ENCODE measurements at places on chromosomes 2 and 18. TPM values are rescaled to one million over a fixed set of nuclear protein-coding genes. Genes with fewer than 3 reads are reported as not detected.

The MAP3K19 gene
- not detected for total RNA-seq

GRCh38 chr2:60125611-60126426 lies 427.6 kb downstream of the BCL11A start:
- no peak for DNase-seq

The AMER3 gene
- not detected for total RNA-seq

- no peak for DNase-seq
Observed at GRCh38 chr2:71223767-71224333, 3.1 kb downstream of the PAIP2B start.

The STPG4 gene
- total RNA-seq, result 0.49 TPM

The SERPINB12 gene
- total RNA-seq, result 14.8 TPM

The PLGLB2 gene
- 0.26 TPM for total RNA-seq

DNA sequence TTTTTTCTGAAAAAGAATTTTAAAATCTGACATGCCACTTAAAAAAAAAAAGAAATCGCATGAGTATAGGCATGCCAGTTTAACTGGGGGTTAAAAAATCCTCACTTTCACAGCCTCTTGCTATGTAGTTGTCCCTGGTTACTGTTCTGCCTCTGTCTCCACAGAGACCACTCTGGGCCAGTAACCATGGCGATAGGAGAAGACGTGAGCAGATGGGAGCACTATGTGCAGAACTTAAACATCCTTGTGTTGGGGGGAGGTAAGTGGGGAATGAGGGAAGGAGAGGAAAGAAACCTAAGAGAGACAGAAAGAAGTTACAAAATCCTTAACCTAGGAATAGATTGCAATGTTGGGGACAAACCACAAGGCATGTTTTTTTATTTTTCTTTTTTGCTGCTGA lies 75.9 kb upstream of the CYRIA start:
- no peak for DNase-seq

The ALKAL2 gene
- 9.3 TPM for total RNA-seq

DNA sequence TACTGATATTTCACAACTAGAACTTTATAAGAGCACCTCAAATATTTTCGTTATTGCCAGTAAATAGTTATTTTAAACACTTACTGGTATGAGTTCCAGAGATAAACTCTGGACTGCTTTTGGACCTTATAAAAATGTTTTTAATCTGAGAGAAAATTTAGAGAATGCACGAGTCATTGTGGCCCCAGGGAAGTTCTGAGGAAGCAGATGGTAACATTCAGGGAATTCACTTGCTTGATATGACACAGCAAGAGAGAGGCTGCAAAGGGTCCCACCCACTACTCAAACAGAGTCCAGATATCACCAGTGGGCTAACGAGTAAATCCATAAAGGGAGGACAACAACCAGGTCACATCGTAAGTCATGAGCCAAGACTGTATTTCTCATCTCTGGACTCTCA lies 526.8 kb downstream of the TDRD15 start:
- DNase-seq, result no peak

The TMEM37 gene
- 8.9 TPM for total RNA-seq

The TBR1 gene
- not detected for total RNA-seq

GRCh38 chr2:15841776-15842560 lies 98.4 kb upstream of the MYCN start:
- DNase-seq, result no peak

- DNase-seq, result no peak
Observed at GRCh38 chr18:845152-845819, 33.2 kb upstream of the YES1 start.

GRCh38 chr2:188600536-188601210 lies 309.0 kb downstream of the GULP1 start:
- no peak for DNase-seq

DNA sequence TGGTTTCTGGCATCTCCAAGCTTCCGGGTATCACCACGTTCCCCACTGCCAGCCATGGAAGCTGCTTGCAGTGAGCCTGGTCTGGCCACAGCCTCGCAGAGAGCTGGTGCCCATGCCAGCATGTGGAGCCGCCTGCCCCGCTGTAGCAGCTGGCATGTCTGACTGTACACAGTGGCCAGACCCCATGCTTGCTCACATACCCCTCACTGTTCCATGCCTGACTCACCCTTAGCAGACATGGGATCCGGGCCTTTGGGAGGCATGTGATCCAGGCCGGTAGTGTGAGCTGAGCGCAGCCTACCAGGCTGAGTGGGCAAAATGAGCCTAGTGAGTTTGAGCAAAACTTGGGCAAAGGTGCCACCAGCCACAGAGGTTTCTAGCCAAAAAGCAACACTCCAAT lies 18.8 kb upstream of the RPRD1A start:
- DNase-seq, result no peak

The APLF gene
- 9.9 TPM for total RNA-seq

- no peak for DNase-seq
Observed at GRCh38 chr2:38829971-38830370, 45.8 kb downstream of the DHX57 start.

All from suprapubic skin (tissue), 4 donors.